Stimulated activated CD8-positive, alpha-beta memory T cell treated with anti-CD3 and anti-CD28 coated beads, Interleukin-12 subunit alpha, Interleukin-12 subunit beta, amount 100 ng/mL, for 1 hour (primary cell): ENCODE measurements at places on chromosomes 5 and 9.

DNA sequence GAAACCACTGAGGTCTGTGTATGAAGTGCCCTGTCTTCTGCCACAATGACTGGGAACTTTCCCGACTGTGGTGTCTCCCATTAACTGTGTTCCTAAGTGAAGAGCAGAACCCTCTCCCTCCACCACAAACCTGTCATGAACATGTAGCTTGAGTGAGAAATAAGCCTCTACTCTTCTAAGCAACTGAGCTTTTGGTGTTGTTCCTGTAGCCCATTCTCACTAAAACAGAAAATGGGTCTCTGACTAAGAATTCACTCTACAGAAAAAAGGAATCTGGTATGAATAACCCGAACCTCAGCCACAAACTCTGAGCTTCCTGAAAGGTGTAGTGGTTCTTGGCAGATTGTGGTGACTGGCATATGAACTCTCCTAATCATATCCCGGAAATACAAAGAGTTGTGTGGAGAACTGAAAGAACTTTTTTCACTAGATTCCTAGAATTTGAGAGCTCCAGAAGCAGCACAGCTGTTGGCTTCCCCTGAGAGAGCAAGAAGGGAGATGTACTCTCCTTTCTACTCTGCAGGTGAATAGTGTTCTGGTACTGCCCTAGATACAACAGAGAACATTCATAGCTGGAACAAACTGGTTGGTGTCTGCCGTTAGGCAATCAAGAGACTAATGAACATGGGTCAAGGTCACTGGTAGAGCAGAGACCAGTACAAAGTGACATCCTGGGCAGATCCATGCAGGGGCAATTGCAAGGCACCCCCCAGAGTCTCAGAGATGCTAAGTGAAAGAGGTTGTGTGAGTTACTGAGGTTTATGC lies 283.8 kb downstream of the PDE4D start:
- DNase-seq, result no peak

DNA sequence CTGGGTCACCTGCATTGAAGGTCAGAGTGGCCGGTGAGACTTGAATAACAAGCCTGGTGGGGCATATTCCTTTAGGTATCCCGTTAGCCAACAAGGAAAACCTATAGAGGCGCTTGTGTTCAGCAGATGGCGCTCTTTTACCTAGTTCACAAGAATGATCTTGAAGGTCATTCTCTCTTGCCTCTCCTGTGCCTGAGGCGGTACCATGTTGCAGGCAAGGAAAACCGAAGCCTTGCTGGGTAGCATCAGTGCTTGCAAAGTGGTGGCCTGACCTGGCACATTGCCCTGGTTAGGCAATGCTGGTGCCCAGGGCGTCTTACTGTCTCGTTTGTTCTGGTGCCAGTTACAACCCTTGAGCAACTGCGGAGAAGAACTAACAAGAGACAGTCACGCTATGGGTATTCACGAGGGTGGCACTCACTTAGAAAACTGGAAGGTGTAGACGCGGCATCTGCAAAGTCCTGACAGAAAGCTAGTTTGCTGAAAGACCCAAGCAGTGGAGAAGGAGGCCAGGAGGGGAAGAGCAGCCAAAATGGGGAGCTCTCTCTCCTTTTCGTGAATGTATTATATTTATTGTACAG lies 56.7 kb downstream of the AOPEP start:
- peak; percentile 21 for DNase-seq

DNA sequence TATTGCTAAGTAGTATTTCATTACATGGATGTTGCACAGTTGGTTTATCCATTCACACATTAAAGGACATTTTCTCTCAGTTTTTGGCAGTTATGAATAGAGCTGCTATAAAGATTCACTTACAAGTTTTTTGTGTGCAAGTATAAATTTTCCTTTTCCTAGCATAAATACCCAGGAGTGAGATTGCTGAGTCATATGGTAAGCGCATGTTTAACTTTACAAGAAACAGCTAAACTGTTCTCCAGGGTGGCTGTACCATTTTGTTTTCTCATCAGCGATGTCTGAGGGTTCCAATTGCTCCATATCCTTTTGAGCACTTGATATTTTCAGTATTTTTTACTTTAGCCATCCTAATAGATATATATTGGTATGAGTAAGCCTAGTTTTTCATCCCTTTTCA lies 16.4 kb upstream of the ABCA1 start:
- no peak for DNase-seq

GRCh38 chr5:137370096-137371071 lies 128.7 kb downstream of the SPOCK1 start:
- no peak for DNase-seq

GRCh38 chr5:52987711-52988331 lies 1.3 kb upstream of the ITGA2 start:
- no peak for DNase-seq
